ENCODE measurements at places on chromosomes 3 and 15.
A peak's percentile ranks its signal among the peaks of the same experiment; 100 is the strongest.

- no peak for DNase-seq
These were observed 62.7 kb downstream of the SNRK start for GRCh38 chr3:43348852-43349574.

DNA sequence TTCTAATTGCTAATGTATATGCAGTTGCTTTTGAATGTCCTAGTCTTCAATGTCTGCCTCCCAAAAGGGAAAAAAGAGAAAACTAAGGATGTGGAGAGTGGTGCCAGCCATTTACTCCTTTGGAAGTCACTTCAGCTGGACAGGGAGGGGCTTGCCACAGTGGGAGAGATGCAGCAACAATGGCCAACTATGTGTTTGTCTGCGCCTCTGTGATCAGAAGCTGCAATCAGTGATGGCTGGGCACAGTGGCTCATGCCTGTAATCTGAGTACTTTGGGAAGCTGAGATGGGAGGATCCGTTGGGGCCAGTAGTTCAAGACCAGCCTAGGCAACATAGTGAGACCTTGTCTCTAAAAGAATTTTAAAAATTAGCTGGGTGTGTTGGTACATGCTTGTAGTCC is 16.7 kb upstream of the CLRN1 start:
- DNase-seq = no peak

DNA sequence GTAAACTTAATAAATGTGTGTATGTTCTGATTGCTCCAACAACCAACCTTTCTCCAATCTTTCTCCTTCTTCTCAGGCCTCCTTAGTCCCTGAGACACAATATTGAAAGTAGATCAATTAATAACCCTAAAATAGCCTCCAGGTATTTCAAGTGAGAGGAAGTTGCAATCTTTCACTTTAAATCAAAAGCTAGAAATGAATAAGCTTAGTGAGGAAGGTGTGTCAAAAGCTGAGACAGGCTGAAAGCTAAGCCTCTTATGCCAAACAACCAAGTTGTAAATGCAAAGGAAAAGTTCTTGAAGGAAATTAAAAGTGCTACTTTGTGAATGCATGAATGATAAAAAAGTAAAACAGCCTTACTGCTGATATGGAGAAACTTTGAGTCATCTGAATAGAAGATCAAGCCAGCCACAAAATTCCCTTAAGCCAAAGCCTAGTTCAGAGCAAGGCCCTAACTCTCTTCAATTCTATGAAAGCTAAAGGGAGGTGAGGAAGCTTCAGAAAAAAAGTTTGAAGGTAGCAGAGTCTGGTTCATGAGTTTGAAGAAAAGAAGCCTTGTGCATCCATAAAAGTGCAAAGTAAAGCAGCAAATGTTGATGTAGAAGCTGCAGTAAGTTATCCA is 38.6 kb downstream of the CCDC80 start:
- DNase-seq = no peak

DNA sequence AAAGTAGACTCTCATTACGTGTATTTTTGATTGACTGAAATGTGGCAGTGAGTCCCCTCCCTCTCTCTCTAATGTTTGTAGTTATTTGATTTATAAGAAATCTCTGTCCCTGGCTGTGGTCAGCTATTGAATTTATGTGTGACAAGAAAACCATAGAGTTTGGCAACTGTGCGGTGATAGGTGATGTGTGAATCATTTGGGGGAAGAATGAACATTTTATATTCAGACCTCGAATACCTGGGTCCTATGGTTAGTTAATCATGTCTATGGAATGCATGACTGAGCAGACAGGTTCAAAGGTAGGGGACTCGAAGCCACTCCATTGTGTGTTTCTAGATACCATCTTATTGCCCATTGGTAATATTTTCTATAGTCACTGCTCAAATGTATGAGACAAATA is 712.1 kb downstream of the MECOM start:
- DNase-seq = no peak

DNA sequence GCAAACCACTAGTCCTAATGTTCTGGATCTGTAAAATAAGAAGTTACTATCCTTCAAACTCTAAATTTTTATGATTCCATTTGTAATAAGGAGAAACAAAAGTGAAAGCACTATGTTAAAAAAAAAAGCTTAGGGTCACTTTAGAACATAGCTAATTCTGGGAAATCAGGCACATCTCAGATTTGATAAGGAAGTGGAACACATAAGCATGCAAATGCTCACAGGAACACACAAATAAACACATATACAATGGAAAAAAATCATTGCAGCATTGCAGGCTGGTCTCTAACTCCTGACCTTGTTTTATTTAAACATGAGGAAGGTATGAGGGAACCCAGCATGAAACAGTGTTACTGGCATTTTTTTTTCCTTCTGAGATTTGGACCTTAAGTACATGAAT is 63.2 kb upstream of the TNFSF10 start:
- no peak for DNase-seq

DNA sequence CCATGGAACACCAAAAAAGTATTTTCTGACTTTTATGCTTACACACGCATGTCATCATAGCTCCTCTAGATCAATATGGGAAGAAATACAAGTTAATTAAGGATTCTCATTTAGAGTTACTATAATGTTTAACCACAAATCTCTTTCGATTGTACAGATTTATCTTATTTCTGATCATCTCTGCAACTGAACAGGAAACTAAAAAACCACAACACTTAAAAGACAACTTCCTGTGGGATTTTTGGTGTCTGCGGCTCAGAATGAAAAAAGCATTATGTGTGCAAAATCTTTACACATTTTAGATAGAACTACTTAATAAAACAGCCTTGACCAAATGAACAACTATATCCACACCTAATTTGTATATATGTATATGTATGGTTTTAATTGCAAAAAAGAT is 3.0 kb upstream of the TJP1 start:
- peak; percentile 25 for DNase-seq

DNA sequence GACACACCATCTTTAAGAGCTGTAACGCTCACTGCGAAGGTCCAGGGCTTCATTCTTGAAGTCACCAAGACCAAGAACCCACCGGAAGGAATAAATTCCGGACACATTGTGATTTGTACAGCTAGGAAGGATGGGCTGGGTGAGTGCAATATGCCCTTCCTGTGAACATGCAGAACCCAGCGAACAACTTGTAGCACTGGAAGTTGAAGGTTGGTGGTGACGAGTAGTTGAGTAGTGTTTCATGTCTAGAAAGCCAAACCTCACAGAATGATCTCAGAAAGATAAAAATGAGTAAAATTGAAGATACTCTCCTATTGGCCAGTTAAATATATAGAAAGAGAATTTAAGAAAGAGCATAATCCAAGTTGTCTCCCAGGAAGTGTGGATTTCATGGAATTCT is 462.2 kb upstream of the CFAP20DC start:
- no peak for DNase-seq

GRCh38 chr3:187802928-187803259 is 57.6 kb upstream of the BCL6 start:
- DNase-seq = no peak

DNA sequence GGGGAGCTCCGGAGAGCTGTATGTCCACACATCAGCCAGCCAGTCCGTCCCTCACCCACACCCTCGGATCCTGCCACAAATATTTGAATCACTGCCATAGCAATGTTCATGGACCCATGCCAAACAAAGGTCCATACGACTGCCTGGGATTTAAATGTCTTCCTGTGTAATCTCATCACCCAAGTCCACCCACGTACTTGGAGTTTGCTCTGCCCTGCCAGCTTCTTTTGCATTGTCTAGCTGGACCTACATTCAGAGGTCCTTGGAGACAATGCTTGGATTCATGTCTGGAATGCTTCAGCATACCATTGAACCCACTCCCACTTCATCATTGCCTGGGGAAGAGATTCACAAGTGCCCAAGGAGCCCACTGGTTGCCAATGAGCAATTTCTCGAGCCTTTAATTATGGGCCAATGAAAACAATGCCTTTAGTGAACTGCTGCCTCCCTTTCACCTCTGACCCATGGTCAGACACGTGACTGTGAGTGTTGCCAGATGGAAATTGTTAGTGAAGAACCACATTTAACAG is 90.4 kb upstream of the PHLDB2 start:
- DNase-seq = peak; percentile 99

GRCh38 chr3:74763830-74764229 is 149.4 kb upstream of the CNTN3 start:
- no peak for DNase-seq

DNA sequence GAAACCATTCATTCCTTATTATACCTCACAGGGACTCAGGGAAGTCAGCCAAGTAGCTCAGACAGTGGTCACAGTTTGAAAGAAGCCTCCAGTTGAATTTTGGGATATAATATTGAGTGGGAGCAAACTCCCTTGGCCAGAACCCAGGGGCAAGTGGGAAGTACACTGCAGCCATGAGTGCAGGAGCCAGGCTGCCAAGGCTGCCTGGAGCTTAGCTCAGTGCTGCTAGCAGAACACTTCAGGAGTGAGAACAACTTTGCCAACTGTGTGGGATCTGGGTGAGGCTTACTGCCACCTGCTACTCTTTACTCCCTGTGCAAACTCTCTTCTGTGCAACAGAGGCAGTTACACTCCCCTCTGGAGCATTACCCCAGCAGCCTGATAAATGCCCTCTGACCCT is 4.6 kb downstream of the OR5K3 start:
- no peak for DNase-seq

DNA sequence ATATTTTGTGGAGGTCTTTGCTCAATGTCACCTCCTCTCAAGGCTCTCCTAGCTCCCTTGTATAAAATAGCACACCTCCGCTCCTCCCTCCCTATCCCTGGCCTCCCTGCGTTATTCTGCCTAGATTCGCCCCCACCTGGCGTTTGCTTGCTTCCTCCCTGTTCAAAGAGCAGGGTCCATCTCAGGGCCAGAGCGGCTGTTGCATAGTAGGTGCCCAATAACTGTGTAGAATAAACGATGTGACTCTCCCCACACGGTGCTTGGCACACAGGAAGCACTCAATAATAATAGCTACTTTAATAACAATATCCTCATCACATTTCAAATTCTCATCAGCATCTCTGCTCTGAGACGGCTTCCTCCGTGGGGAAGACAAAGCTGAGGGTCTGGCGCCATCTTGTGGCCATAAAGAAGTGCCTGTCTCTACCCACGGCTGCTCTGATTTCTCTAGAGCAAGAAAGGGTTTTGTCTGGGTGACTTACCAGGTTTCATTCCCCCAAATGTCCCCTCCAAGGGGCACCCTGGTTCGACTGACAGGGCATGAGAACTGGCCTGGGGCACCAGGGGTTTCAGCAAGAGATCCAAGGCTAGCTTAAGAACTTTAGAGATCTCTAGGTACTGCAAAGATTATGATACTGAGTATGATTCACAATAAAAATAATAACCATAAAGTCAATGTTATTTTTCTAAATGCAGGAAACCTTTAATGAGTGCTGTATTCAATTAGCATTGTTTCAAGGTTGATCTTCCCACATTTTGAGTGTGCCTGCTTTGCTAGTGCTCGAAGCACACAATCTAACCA is 16.1 kb downstream of the CD276 start:
- peak; percentile 89 for DNase-seq

DNA sequence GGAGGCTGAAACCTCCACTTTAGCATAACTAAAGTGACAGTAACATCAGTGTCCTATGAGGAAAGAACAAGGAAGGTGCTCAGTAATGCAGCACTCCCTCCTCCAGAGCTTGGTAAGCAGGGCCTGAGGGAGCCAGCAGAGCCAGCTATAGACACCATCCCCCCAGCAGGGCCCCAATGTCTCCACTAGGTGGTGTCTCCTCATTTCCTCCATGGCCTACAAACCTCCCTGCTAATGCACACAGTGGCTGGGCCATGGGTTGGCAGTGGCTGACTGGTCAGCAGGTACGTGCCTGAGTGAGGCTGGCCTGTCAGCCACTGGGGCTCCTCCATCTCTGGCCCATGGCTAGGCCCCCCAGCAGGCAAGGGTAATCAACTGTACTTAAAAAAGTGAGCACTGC is 13.6 kb downstream of the MRPS25 start:
- DNase-seq = peak; percentile 46

GRCh38 chr3:132174500-132174899 is 139.7 kb upstream of the CPNE4 start:
- peak; percentile 1 for DNase-seq

- DNase-seq = no peak
These were observed 96.0 kb downstream of the TBC1D2B start for GRCh38 chr15:77981281-77982126.
